ENCODE measurements at places on chromosomes 16 and 17.

GRCh38 chr16:50245417-50246298 is 20.7 kb upstream of the ADCY7 start:
- peak; percentile 78 for DNase-seq

- no peak for DNase-seq
Observed at GRCh38 chr17:67509390-67510287, 132.6 kb downstream of the PITPNC1 start.

GRCh38 chr16:9099131-9099625 is 7.7 kb downstream of the HAPSTR1 start:
- DNase-seq, result peak; percentile 20

DNA sequence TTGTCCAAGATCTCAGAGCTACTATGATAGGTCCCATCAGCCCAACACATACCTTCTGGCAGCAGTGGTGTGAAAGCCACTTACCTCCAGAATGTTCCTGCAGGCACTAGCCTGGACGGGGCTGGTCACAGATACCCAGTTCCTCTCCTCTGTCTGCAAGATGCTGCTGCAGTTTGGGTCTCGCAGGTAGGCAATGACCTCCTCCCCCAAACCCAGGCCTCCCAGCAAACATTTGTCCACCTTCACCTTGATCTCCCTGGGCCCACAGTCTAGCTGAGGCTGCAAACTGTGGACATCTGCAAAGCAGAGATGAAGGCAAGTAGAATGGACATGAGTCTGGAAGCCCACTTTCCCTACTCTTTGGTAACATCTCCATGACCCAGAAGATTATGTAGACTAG is 7.1 kb downstream of the GP2 start:
- DNase-seq, result no peak

DNA sequence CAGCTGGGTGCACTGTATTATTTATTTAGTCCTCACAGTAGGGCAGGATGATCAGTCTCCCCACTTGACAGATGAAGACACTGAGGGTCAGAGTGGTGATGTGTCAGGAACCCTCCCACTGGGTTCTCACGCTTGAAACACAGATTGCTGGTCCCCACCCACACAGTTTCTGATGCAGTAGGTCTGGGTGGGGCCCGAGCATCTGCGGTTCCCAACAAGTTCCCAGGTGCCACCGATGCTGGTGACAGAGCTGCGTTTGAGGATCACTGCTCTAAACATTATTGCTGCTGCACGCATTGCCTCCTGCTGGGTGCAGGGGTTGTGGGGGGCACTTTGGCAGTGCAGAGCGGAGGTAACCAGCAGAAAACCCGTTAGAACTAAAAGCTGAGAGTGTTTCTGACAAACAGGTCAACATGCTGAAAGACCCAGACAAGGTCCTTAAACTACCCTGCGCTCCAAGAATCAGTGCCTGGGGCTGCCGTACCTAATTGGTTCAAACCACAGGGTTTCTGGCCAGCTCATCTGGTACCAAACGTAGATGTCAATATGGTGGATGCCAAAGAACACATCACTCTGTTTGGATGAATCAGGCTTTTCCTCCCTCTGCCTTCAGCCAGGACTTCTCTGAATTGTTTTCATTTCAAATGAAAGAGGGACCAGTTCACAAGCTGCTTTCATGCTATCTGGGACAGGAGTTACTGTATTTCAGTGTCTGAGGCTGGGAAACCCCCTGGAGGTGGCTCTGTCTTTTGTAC is 76.0 kb downstream of the ABCC1 start:
- DNase-seq, result peak; percentile 44
